ENCODE measurements at places on chromosomes 6 and 20.

DNA sequence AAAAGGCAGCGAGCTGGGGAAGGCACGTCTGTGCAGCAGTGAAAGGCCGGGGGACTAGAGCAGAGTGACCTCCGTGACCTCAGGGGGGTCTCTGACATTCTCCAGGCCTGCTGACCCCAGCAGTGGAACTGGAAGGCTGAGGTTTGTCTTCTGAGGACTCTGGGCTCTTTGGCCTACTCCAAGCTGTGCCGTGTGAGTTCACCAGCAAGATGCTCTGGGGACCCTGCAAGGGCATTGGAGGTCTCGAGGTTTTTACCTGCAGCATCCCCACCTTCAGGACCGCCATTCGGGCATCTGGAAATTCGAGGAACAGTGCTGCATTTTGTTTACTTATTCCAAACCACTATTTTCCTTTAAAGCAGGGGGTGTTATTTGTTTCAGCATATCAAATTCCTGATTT is 140.9 kb downstream of the PHACTR3 start:
- DNase-seq: no peak

- no peak for DNase-seq
Measured at GRCh38 chr6:160063771-160064413, 57.7 kb upstream of the SLC22A1 start.

- DNase-seq: no peak
Measured at GRCh38 chr20:24608926-24609667, 139.7 kb downstream of the SYNDIG1 start.

DNA sequence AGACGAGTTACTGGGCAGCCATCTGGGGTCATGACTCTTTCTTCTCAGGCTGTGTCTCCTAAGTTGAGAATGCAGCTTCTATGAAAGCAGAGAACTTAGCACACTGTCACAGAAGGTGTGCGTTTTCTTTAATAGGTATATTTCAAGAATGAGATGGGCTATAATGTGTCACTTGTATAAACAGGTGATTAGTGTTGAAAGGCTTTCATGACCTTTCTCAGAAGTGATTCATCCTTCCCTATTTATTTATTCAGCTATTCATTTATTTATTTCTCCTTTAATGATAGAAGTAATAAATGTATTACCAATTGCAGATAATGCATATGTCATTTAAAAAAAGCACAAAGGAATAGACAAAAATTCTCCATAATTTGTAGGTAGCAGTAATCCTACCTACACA is 157.2 kb upstream of the COL21A1 start:
- DNase-seq: no peak

- no peak for DNase-seq
Measured at GRCh38 chr6:29916741-29917140, 25.6 kb upstream of the HLA-A start.

DNA sequence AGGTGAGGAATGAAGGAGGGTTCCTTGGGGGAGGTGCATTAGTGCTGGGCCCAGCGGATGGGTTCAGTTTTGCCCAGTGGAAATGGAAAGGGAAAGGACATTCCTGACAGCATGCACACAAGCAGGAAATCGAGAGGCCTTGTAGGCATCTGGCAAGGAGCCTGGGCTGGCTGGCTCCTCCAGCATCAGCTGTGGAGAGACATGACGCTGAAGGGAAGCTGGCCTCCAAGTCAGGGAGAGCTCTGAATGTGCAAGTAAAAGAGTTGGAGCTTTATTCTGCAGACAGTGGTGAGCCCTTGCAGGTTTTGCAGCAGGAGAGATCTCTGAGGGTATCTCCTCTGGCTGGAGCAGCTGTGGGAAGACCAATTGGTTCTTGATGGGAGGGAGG is 154.3 kb downstream of the MRPL14 start:
- no peak for DNase-seq

GRCh38 chr6:22569281-22570184 is at the start of gene HDGFL1:
Gene HDGFL1, plus strand, starts transcription at chr6:22569566. Its CDS starts 10 bp downstream, at chr6:22569576.
- DNase-seq: no peak

DNA sequence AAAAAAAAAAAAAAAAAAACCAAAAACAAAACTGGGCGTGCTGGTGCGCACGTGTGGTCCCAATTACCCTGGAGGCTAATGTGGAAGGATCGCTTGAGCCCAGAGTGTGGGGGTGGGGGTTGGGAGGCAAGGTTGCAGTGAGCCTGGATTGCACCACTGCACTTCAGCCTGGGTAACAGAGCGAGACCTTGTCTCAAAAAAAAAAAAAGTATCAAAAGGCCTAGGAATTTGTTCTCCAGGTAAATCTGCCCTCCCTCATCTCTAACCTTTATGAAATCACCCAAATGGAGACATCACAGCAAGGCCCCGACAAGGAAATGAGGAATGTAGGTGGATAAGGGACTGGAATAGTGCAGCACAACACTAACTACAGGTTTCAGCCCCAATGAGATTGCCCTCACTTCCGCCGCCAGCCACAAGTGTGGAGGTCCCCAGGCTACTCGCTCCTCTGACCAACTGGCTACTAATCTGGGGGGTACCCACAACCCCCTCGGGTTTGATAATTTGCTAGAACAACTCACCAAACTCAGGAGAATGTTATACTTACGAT is 36.8 kb upstream of the DDR1 start:
- DNase-seq: no peak

GRCh38 chr20:34089655-34090345 is 22.2 kb downstream of the EIF2S2 start:
- DNase-seq: no peak

DNA sequence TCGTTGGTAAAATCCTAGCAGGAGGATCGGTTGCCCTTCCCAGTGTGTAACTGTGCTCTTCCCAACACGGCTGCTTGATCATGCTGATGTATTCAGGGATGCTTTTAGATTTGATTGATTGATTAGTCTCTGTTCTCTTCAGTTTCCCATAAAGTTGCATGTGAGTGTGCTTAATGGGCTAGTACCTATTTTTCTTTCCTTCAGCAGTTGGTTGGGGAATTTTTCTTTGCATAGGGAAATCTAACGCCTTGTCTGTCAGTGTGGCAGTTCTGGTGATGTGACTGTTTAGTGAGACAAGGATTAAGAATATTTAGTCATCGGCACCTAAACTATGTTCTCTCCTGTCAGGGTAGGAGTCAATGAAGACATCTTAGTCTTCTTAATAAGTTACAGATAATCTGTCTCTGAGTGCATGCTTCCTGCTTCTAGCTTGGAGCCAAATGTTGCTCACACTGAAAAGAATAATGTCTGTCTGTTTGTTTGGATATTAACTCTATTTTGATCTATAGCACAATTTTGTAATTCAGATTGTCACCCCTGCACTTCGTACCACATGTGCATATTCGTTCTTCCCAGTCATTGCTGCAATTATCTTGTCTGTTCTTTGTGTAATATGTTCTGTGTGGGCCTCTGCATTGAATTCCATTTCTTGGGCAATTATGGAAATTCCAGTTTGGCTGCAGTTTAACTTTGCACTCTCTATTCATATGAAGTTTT is 169.9 kb downstream of the EDN1 start:
- no peak for DNase-seq

- DNase-seq: no peak
Measured at GRCh38 chr6:161536224-161536630, 262.4 kb upstream of the AGPAT4 start.

DNA sequence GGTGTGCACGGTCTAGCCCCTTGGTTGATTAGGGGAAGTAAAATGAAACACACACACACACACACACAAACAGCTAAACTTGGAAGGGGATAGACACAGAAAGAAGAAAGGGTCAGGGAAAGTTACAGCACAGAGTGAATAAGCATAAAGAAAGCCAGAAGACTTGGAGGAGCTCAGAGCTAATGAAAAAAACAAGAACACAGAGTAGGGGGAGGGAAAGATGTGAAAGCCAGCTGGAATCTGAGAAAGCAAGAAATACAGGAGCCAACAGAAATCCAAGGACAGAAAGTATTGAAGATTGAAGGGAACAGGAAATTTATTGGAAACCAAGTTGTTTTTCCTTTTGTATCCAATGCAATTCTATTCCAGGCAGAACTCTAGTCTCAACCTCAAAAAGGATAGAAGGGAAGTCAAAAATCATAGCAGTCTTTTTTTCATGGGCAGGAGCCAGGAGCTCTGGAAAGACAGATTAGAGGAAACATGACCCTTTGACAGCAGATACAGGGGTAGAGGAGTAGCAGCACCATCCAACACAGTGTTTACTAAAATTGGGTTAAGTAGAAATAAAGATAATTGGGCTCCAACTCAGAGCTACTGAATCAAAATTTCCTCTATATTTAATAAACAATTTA is 10.1 kb downstream of the HMGCLL1 start:
- no peak for DNase-seq

- DNase-seq: no peak
Measured at GRCh38 chr6:5119090-5119951, 34.2 kb downstream of the PPP1R3G start.

DNA sequence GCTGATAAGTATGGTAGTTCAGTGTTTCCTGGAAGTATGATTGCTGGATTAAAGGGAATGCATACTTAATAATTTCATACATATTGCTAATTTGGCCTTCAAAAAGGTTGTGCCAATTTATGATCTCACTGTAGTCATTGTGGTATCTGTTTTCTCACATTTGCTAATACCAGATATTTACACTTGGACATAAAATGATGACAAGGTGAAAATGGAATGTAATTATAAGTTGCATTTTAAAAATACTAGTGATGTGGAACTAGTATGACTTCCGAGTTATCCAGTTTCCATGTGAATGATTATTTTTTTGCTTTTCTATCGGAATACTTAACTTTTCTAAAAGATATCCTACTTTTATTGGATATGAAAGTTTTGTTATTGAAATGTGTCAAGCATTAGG is 15.4 kb downstream of the RWDD1 start:
- no peak for DNase-seq

- DNase-seq: no peak
Measured at GRCh38 chr20:46118481-46119020, 437 bp downstream of the CD40 start.

GRCh38 chr20:36028106-36028808 is 59.9 kb downstream of the CNBD2 start:
- DNase-seq: no peak

- no peak for DNase-seq
Measured at GRCh38 chr6:154474648-154475428, 35.6 kb downstream of the CNKSR3 start.

GRCh38 chr6:72624557-72625160 is 2.8 kb downstream of the KCNQ5 start:
- DNase-seq: no peak

GRCh38 chr6:20810727-20811108 is 276.5 kb downstream of the CDKAL1 start:
- no peak for DNase-seq

- no peak for DNase-seq
Measured at GRCh38 chr6:9316831-9317230, 881.5 kb upstream of the SLC35B3 start.

- no peak for DNase-seq
Measured at GRCh38 chr6:75791881-75792280, 42.8 kb downstream of the MYO6 start.

DNA sequence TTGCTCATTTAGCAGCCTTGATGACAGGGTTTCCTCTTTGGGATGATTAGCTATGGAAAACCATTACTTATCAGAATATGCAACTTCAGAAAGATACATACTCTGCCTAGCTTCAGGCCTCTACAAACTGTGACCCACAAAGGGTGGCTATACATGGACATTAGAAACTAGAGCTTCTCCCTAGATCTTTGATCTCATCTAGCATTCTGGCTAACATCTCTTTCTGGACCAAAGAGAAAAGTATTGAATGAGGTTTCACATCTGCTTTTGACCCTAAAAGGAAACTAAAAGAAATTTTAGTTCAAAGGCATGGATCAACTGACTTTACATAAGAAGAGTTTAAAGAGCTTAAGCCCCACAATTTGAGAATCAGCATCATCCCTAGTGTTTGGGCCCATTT is 12.4 kb upstream of the HMGN3 start:
- no peak for DNase-seq

DNA sequence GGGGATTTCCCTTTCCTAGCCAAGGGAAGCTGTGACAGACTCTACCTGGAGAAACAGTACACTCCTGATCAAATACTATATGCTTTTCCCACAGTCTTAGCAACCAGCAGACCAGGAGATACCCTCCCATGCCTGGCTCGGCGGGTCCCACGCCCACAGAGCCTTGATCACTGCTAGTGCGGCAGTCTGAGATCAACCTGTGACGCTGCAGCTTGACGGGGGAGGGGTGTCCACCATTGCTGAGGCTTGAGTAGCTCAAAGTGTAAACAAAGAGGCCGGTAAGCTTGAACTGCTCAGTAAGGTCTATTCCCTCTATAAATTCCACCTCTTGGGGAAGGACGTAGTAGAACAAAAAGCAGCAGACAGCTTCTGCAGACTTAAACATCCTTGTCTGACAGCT is 63.2 kb downstream of the WASF1 start:
- DNase-seq: no peak

DNA sequence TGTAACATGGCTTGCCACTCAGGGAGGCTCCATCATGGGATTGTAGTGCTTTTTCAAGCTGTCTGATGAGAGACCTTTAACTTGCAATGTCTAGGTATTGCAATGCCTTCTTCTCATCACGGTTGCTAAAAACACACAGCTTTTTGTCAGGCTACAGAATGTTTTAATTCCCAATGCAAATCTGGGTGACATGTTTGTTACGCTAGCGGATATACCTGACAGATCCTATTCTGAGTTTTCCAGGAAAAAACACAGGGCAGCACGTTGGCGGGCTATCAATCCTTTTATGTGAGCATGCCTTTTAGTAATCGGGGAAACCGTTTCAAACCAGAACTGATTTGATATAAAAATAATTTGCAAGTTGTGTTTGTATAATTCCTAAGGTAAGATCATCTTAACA is 577.2 kb upstream of the MAP3K7 start:
- DNase-seq: no peak

DNA sequence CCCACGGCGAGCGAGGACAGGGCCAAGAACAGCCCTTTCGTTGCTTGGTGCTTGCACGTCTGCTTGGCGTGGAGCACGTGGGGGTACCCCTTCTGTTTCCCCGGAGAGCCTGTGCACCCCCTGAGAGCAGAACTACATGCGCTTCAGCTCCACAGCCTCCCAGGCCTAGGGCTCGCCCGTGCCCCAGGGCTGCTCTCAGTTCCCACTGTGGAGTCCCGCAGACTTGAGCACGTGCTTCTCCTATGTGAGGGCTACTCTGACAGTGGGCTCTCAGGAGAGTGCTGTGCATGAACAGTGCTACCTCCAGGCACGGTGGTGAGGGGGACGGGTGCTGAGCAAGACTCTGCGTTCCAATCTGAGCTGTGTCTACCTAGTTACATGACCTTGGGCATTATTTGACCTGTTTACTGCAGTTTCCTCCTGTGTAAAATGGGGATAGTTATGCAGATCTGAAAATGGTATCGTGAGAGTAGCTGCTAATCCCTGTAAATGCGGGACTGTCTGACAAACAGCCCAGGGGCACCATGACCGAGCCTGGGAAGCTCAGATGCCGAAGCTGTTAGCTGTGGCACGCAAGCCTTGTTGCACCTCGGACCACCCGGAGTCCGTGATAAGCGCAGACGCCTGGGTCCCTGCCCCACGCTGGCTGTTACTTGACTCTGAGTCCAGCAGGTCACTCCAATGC is 82.4 kb downstream of the IRF4 start:
- no peak for DNase-seq

- no peak for DNase-seq
Measured at GRCh38 chr20:9705722-9706476, 133.0 kb downstream of the PAK5 start.

- DNase-seq: no peak
Measured at GRCh38 chr6:168115748-168116437, 36.9 kb upstream of the FRMD1 start.

Measured in T-helper 2 cell (primary cell).